ENCODE measurements at places on chromosomes 16 and 17. TPM values are rescaled to one million over a fixed set of nuclear protein-coding genes. Genes with fewer than 3 reads are reported as not detected.
A peak's percentile ranks its signal among the peaks of the same experiment; 100 is the strongest.

The C1QL1 gene
- total RNA-seq: 1.3 TPM

DNA sequence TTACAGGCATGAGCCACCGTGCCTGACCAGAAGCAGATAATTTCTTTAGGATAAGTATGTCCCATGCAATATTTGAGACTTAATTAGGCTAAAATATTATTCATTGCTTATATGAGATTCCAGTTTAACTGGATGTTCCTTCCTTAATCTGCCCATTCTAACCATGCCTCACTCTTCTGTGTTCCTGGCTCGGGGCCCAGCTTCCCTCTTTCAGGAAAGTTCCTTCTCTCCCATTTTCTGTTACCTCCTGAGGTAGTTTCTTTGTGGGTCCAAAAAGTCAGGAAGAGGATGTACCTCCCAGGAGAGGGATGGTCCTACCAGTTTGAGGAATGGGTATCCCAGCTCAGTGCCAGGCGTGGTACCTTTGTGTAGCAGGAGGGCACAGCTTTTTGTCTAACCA, 23.3 kb downstream of the UNK start:
- H3K27me3 ChIP-seq: no peaks in the 10 kb centered on the region
- no peak for DNase-seq
- H3K4me1 ChIP-seq: peaks cover 11% of the 10 kb centered on the region
- no peak overlapping the region for H3K4me3 ChIP-seq
- peak overlapping the region; percentile 9 for H3K27ac ChIP-seq
- no peaks in the 10 kb centered on the region for H3K36me3 ChIP-seq

DNA sequence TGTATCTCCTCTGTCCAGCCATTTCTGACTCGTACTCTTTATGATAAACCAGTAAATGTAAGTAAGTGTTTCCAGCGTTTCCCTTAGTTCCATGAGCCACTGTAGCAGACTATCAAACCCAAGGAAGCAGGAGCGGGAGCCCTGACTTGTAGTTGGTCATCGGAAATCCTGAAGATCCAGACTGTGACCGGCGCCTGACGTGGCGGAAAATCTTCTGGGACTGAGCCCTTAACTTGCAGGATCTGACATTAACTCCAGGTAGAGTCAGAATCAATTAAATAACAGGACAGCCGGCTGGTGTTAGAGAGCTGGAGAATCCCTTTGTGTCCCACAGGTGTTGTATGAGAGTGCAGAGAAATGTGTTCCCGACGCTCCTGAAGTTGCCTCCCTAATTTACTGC, 4.0 kb downstream of the GLOD4 start:
- H3K4me3 ChIP-seq: no peak overlapping the region
- H3K27ac ChIP-seq: no peak overlapping the region
- DNase-seq: no peak
- no peaks in the 10 kb centered on the region for H3K27me3 ChIP-seq
- H3K36me3 ChIP-seq: no peaks in the 10 kb centered on the region

The C17orf50 gene
- total RNA-seq: 48.8 TPM

GRCh38 chr16:56830669-56831068, 34.3 kb upstream of the SLC12A3 start:
- H3K27ac ChIP-seq: no peak overlapping the region
- no peaks in the 10 kb centered on the region for H3K36me3 ChIP-seq
- H3K27me3 ChIP-seq: no peaks in the 10 kb centered on the region
- no peaks in the 10 kb centered on the region for H3K4me1 ChIP-seq

The ICAM2 gene
- total RNA-seq: 5.2 TPM

GRCh38 chr16:51057102-51057793, 93.8 kb downstream of the SALL1 start:
- H3K27me3 ChIP-seq: no peaks in the 10 kb centered on the region
- H3K4me1 ChIP-seq: no peaks in the 10 kb centered on the region
- H3K36me3 ChIP-seq: no peaks in the 10 kb centered on the region
- H3K4me3 ChIP-seq: no peak overlapping the region
- no peak overlapping the region for H3K27ac ChIP-seq

GRCh38 chr16:8925455-8925854, 38.3 kb downstream of the USP7 start:
- no peak overlapping the region for H3K4me3 ChIP-seq
- peaks cover 4% of the 10 kb centered on the region for H3K4me1 ChIP-seq

DNA sequence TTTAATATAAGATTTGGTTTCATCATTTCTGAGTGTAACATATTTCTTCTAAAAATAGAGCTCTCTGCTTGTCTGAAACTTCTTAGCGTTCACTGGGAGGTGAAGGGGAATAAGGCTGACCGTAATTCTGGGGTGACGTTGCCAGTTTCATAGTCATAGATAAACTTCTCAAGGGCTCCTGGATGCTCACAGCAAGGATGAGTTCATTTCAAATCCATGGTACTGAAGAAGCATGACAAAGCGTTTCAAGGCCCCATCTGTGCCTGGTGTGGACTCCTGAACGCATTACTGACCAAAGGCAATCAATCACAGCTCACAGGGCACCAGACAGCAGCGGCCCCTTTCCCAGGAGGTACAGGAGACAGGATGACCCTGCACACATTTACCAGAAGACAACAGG, 12.0 kb upstream of the EVPL start:
- no peak overlapping the region for H3K4me3 ChIP-seq
- no peak for DNase-seq
- H3K27ac ChIP-seq: no peak overlapping the region
- no peaks in the 10 kb centered on the region for H3K27me3 ChIP-seq
- peaks cover 11% of the 10 kb centered on the region for H3K4me1 ChIP-seq
- H3K36me3 ChIP-seq: no peaks in the 10 kb centered on the region

- no peak overlapping the region for H3K4me3 ChIP-seq
- no peak for DNase-seq
- no peaks in the 10 kb centered on the region for H3K27me3 ChIP-seq
- no peaks in the 10 kb centered on the region for H3K36me3 ChIP-seq
- no peak overlapping the region for H3K27ac ChIP-seq
Observed at GRCh38 chr16:80583466-80583865, 42.7 kb downstream of the DYNLRB2 start.

DNA sequence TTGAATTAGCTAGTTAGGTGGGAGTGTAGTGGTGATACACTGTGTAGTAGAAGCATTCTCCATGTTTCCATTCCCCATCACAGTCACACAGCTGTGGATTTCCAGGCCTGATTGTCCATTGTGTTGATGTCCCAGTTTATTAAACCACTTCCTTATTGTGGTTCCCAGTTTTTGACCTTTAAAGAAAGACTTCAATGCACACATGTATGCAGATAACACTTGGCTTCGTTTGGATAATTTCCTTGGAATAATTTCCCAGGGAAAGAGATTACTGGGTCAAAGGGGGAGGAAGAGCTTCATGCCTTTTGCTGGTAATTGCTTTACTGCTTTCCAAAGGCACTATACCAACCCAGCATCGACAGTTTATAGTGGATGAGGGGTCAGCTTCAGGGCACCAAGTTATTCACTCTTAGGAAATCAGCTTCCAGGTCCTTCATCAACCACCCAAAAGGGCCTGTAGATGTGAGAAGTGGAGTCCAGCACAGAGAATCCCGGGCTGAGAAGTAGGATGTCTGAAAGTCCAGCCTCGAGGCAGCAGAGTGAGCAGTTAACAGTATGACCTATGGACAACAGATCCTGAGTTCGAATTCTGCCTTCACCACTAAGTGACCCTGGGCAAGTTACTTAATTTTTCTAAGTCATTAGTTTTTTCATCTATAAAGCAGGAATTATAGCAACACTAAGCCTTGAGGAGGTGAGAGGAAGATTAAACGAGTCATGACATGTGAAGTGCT, 31.3 kb upstream of the TNS4 start:
- DNase-seq: no peak
- no peak overlapping the region for H3K4me3 ChIP-seq
- no peaks in the 10 kb centered on the region for H3K27me3 ChIP-seq
- H3K27ac ChIP-seq: no peak overlapping the region
- H3K36me3 ChIP-seq: no peaks in the 10 kb centered on the region
- peaks cover 33% of the 10 kb centered on the region for H3K4me1 ChIP-seq

Data from testis (tissue), 5 donors.